Kidney (tissue), 22 donors: ENCODE measurements at places on chromosomes 3 and 15. TPM values are rescaled to one million over a fixed set of nuclear protein-coding genes. Genes with fewer than 3 reads are reported as not detected.

DNA sequence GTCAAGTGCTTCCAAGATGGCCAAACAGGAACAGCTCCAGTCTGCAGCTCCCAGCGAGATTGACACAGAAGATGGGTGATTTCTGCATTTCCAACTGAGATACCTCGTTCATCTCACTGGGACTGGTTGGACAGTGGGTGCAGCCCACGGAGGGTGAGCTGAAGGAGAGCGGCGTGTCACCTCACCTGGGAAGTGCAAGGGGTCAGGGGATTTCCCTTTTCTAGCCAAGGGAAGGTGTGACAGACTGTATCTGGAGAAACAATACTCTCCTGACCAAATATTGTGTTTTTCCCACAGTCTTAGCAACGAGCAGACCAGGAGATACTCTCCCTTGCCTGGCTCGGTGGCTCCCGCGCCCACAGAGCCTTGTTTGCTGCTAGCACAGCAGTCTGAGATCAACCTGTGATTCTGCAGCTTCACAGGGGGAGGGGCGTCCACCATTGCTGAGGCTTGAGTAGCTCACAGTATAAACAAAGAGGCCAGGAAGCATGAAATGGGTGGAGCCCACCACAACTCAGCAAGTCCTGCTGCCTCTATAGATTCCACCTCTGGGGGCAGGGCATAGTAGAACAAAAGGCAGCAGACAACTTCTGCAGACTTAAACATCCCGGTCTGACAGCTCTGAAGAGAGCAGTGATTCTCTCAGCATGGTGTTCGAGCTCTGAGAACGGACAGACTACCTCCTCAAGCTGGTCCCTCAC is 293.5 kb upstream of the SUCLG2 start:
- DNase-seq: peak; percentile 39
- H3K4me1 ChIP-seq: no peaks in the 10 kb centered on the region
- no peak overlapping the region for H3K4me3 ChIP-seq
- H3K27me3 ChIP-seq: no peaks in the 10 kb centered on the region
- no peaks in the 10 kb centered on the region for H3K36me3 ChIP-seq
- H3K27ac ChIP-seq: no peak overlapping the region

DNA sequence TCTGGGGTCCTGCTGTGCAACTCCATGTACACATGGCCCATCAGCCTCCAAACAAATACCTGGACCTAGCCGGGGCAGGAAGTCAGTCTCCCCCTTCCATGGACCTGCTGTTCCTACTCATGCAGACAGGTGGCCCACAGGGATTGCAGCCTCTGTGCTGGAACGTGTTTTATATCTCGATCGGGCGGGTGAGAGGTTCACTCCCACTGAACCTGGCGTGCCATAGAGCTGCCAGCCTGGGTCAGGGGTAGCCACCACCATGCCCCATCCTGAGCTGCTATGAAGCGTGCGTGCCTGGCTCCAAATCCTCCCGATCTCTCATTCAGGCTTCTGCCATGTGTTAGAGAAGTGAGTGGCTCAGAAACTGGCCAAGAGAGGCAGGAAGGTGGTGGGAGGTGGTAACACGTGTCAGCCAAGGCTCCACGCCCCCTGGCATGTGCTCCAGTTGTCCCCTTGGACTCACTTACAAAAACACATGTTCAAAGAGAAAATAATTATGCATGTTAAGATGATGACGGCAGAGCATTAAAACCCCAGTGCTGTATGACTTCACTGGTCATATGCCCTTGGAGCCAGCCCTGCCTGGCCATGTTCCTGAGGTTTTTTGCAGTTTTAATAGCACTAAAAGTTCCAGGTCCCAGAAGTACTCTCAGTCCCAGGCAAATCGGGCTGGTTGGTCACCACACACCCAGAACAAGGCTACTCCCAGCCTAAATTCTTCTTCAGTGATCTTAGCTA is 30.6 kb downstream of the CTSH start:
- peaks cover 22% of the 10 kb centered on the region for H3K36me3 ChIP-seq
- no peak overlapping the region for H3K4me3 ChIP-seq
- peak overlapping the region; percentile 49 for H3K27ac ChIP-seq
- peak; percentile 52 for DNase-seq
- no peaks in the 10 kb centered on the region for H3K4me1 ChIP-seq

DNA sequence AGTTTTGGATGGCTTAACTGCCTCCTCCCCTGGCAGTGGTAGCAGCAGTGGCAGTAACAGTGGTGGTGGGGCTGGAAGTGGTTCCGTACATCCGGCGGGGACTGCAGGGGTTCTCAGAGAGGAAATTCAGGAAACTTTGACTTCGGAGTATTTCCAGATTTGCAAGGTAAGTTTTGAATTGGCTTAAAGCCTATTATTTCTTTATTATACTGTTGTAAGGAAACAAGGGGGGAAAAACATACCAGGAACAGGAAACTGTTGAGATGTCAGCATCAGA is 1.5 kb downstream of the STXBP5L start:
- H3K4me3 ChIP-seq: no peak overlapping the region
- no peaks in the 10 kb centered on the region for H3K36me3 ChIP-seq
- DNase-seq: no peak
- H3K27ac ChIP-seq: no peak overlapping the region
- no peaks in the 10 kb centered on the region for H3K4me1 ChIP-seq

DNA sequence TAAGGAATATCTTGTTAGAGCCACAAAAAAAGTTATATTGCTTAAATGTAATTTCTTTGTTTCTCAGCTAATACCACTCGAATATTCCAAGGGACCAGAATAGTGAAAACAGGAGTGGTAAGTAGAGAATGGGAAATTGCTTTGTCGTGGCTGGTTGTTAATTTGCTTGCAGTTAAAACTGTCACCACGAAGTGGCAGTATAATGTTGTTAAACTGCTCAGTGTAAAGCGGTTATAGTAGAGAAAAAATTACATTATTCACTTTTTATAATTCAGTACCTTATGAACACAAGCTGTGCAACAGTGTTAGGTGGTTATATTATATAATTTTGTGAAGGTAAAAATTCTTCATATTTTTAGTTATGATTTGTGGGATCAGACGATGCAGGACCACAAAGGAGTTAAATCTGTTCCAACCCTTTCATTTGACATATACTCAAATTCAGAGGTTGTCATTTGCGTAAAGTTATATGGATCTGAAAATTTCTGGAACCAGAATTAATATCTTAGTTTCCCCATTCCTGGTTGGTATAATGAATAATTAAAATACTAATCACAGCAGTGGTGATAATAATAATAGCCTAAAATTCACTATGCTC is 171.8 kb downstream of the FEZF2 start:
- H3K27me3 ChIP-seq: no peaks in the 10 kb centered on the region
- no peak overlapping the region for H3K27ac ChIP-seq
- H3K36me3 ChIP-seq: peaks cover 7% of the 10 kb centered on the region
- no peak overlapping the region for H3K4me3 ChIP-seq
- H3K4me1 ChIP-seq: no peaks in the 10 kb centered on the region

GOLGA8N gene
- total RNA-seq: 14.7 TPM

SLC9C1 gene
- 1.2 TPM for total RNA-seq
